ENCODE measurements at places on chromosomes 12 and 14.

- DNase-seq: no peak
Observed at GRCh38 chr14:85546390-85546789, 16.4 kb downstream of the FLRT2 start.

DNA sequence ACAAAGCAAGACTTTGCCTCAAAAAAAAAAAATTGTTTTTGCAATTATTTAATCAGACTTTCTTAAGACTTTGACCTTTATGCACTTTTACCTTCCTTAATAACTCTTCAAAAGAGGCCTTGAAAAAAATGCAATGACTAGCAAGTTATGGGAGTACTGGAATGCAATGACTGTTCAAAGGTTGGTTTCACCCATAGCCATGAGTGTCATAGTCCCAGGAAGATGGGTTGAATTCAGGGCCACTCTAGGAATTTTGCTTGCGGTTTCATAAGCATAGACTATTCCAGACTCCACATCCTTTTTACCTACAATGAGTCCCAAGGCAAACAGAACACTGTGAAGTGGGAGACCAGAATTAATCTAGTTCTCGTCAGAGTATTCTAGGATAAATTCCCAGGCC, 29.4 kb upstream of the DENND5B start:
- DNase-seq: no peak

DNA sequence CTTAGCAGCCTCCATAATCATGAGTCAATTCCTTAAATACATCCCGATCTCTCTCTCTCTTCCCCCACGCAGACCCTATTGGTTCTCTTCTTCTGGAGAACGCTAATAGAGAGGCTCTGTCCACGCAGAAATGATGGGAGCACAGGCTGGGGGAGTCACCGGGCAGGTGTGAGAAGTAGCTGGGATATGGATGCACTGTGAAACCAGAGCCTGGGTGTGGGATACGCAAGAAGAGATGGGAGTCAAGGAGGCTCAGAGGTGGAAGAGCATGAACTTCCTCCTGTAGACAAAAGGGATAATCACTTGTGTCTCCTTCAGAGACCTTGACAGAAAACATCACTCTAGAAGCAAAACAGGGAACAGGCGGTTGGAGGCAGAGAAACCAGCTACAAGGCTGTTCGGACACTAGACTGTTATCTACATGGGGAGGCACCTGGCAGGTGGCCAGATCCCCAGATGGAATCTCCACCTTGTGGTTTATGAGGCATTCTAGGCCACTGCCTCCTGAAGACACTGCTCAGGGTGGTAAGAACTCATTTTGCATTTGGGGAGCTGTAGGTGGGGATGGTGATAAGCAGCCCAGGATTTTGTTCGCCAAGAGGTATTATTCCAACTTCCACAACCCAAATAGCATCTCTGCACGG, 7.2 kb upstream of the SELPLG start:
- no peak for DNase-seq

GRCh38 chr14:99802301-99803105, 9.3 kb downstream of the EML1 start:
- no peak for DNase-seq

GRCh38 chr12:106145539-106146447, 7.0 kb upstream of the NUAK1 start:
- no peak for DNase-seq

Data from left lung (tissue), 14 donors.